Osteocyte (in vitro differentiated cells): ENCODE measurements at places on chromosomes 2 and 18. TPM values are rescaled to one million over a fixed set of nuclear protein-coding genes. Genes with fewer than 3 reads are reported as not detected.

DNA sequence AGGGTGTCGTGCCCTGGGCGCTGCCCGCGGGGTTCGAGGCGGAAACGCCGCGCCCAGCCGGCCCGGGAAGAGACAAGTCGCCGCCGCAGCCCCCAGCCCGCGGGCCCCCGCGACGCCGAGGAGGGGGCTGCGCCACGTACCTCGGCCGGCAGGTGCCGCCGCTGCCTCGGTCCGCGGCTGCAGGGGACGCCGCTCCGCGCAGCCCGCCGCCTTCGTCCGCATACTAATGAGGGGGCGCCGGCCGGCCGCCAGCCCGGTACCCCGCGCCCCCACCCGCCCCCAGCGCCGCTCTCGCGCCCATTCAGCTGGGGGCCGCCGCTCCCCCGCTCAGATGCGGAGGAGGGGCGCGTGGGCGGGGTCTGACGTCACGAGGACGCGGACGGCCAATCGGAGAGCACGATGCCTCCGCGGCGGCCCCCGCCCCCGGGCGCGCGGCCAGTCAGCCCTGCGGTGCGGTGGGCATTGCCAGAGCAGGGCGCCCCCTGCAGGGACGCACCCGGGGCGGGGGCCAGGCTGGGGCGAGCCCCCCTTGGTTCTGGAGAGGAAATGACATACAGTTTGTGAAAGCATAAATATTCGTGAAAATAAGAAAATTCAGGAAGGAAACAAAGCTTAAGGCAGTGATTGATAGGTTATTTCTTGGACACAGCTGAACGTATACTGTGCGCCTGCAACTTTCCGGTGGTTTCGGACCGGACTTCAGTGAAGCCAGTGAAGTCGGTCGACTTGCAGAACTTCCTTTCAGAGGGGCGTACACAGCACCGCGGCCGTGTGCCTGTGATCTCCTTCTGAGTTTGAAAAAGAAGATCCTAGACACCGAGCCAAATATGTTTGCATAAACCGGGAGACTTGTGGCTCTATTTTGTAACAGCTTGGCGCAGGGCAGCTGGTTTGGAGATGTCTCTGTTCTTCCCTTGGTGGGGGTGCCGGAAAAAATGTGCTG lies at the start of gene ST3GAL5:
ST3GAL5 (minus strand) TSS at position 307 of the 943 bp plus-strand sequence; CDS start at position 222, 85 bp downstream.
- DNase-seq: peak; percentile 96

GRCh38 chr18:31376477-31376876 lies at the start of gene DSG4:
Gene DSG4, plus strand, starts transcription at chr18:31376777. Its CDS starts 135 bp downstream, at chr18:31376912.
- no peak for DNase-seq

The HADHA gene
- 114 and 124 TPM in 2 replicates for total RNA-seq

The EMILIN2 gene
- 2.2 and 2.8 TPM in 2 replicates for total RNA-seq
